NCI-H69 (cell line): ENCODE measurements at places on chromosomes 12 and 14.

- no peak for DNase-seq
Observed at GRCh38 chr12:31687101-31687527, 27.6 kb downstream of the ETFBKMT start.

DNA sequence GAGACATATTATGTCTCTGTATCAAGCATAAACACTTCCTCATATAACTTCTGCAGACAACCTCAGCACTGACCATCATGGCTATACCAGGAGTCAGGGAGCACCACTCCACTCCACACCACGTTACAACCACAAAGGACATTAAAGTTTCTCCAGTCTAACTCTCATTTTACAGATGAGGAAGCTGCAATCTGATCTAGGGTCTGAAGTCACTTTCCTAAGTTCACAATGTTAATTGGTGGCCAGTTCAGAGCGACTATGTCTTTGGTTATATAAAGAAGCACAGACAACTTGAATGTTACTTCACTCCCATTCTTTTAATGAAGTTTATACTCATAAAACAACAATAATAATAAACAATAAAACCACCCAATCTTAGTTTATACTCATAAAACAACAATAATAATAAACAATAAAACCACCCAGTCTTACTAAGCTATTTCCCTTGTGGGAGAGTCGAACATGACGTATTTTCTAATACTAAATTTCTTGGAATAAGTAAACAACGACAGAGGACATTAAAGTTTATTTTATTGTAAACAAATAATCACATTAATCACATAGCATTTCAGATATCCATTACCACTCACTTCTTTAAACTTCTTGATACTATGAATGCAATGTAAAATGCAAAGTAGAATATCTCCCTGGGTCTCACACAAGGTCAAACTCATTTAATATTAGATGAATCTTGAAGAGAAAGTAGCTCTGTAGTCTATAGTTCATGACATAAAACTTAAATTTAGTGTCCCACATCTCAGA, 72.4 kb upstream of the SSTR1 start:
- DNase-seq: no peak

DNA sequence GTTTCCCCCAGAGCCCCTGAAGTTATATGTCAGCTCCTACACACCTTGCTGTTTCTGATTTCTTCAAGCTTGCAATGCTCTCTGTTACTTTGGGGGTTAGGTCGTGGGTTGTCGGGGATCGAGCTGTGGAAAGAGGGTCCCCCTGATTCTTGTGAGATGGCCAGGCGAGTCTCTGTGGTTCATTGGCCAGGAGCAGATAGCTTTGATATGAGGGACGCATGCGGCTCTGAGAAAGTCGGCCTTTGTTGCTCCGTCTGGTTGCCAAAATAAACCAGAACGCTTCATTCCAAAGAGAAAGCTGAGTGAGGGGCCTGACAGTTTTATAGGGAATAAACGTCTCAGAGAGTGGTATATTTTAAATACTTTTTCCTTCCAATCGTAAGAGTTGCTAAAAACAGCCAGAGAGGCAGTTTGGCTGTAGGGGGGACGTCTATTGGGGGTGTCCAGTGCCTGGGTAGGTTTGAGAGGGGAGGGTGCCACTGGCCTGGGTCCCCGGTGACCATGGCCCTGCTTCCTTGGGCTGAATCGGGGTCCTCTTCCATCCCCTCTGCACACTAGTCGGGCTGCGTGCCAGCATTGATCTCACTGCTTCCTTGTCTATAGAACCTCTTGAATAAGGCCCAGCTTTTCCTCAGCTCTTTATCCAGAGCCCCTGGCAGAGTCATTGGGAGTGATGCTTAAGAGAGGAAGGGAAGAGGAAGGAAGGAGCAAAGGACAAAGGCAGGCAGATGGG, 18.9 kb downstream of the CCND2 start:
- DNase-seq: no peak

- peak; percentile 23 for DNase-seq
Observed at GRCh38 chr14:93056166-93056839, 59.4 kb downstream of the ITPK1 start.

DNA sequence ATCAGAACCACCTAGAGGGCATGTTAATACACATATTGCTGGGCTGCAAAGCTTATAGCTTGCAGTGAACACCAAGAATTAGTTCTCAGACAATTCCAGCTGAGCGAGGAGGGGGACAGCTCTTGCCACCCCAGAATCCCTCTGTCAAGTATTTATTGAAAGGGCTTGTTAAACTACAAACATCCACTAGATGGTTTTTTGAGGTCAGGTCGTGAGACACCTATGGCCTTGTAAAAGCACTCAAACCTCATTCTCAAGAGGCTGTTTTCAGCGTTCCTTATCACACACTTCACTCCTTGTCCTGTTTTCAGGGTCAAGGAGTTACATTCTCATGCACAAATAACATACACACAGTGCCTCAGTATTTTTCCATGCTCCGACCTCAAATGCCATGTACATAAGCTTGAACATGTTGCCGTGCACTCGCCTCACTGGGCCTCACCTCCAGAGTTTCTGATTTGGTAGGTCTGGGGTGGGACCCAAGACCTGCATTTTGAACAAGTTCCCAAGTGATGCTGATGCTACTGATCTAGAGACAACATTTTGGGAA, 98.8 kb upstream of the PTPRR start:
- DNase-seq: no peak

- DNase-seq: peak; percentile 75
Observed at GRCh38 chr12:89949457-89950195, 241.0 kb upstream of the ATP2B1 start.

GRCh38 chr14:54889919-54890318, 12.7 kb downstream of the GCH1 start:
- DNase-seq: no peak

DNA sequence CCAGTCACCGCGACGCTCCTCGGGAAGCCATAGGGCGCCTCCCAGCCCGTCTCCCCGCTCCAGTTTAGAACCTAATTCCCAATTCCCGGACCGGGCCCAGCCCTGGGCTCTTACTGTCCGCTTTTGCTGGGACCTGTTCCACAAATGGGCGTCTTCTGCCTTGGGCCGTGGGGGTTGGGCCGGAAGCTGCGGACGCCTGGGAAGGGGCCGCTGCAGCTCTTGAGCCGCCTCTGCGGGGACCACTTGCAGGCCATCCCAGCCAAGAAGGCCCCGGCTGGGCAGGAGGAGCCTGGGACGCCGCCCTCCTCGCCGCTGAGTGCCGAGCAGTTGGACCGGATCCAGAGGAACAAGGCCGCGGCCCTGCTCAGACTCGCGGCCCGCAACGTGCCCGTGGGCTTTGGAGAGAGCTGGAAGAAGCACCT, 797 bp downstream of the UNG start:
- no peak for DNase-seq

DNA sequence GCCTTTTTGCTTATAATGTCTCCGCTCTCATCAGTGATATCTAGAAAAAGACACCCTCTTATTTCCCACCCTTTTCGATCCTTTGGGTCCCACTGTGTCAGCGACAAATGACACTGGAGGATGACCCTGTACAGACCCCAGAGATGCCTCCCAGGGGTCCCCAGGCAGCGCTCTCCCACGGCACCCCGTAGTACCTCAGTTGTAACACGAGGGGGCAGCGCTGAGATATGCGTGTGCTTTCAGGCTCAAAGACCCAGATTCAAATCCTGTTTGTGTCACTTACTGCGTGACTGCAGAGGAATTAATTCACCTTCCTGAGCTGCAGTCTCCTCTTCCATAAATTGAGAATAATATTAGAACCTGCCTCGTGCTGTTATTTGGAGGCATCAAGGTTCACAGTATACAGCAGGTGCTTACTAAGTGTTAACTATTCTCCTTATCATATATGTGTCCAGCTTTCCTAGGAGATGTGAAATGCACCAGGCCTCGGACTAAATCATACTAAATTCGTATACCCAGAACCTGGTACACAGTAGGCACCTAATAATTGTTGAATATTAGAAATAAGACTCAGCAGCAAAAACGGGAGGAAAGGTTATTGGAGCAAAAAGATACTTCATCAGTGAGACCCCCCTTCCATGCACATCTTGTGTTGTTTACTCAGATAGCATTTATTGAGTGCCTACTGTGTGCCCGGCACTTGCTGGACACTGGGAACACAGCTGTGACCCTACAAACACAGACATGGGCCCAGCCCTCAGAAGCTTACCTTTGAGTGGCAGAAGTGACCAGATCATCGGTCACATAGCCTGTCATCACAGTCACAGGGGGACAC, 99.9 kb downstream of the PHETA1 start:
- peak; percentile 62 for DNase-seq

DNA sequence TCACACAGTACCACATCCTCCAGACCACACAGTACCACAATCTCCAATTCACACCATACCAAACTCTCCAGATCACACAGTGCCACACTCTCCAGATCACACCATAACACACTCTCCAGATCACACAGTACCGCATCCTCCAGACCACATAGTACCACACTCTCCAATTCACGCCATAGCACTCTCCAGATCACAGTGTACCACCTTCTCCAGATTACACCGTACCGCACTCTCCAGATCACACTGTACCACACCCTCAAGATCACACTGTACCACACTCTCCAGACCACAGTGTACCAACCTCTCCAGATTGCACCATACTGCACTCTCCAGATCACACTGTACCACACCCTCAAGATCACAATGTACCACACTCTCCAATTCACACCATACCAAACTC, 184.9 kb downstream of the NTF3 start:
- no peak for DNase-seq

DNA sequence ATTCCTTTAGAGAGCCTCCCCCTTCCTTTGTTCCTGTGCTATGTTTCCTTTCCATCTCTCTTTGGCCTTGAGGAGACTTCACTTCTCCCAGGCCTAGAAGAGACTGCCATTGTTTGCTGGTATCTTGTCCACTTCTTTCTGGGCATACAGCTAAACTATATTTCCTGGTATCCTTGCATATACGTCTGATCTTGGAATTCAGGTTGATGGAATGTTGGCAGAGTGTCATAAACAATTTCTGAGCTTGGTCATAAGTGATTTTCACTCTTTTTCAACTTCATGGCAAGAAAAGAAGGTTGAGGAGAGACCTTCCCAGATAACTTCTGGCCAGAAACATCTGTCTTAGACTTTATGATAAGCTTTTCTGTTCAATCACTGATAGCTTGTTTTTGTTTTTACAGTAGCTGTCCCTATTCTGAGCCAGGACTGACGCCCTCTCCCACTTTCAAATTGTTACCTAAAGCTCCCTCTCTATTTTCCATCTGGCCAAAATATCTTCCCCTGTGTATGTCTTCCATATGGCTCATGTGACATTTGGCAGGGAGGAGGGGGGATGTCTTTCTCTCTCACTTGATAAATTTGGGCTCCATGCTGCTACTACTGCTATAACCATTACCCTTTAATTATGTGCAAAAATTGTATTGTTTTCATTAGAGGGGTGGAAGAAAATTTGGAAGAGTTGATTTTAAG, 457.0 kb downstream of the ADAMTS20 start:
- DNase-seq: peak; percentile 70

DNA sequence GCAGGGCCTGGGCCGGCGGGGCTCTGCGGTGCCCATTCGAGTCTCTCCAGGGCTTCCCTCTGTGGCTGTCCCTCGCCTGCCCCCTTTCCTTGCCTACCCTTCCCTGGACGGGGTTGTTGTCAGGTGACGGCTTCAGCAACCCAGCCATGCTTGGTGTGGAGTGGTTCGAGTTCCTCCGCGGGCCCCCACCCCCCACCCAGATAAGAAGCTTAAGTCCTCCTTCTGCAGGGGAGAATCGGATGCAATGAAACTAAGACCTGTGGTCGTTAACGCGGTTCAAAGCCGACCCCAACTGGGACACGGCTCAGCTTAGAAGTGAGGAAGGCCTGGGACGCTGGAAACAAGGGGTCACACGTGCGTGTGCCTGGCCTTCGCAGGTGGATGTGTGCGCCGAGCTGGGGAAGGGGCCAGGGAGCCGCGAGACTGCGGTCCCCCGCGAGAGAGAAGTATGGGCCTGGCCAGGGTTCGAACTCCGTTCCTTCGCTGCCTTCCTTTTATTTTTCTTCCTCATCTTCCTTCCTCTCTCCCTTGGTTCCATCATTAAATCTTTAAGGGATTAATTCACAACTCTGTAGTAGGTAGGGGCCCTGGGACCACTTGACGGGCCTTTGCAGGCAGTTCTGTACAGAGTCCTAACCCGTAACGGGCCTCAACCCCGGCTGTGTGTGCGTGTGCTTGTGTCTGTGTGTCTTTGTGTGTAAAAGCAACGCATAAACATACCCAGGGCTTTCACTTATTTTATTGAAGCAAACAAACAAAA, 3.5 kb downstream of the TTC6 start:
- DNase-seq: peak; percentile 79

DNA sequence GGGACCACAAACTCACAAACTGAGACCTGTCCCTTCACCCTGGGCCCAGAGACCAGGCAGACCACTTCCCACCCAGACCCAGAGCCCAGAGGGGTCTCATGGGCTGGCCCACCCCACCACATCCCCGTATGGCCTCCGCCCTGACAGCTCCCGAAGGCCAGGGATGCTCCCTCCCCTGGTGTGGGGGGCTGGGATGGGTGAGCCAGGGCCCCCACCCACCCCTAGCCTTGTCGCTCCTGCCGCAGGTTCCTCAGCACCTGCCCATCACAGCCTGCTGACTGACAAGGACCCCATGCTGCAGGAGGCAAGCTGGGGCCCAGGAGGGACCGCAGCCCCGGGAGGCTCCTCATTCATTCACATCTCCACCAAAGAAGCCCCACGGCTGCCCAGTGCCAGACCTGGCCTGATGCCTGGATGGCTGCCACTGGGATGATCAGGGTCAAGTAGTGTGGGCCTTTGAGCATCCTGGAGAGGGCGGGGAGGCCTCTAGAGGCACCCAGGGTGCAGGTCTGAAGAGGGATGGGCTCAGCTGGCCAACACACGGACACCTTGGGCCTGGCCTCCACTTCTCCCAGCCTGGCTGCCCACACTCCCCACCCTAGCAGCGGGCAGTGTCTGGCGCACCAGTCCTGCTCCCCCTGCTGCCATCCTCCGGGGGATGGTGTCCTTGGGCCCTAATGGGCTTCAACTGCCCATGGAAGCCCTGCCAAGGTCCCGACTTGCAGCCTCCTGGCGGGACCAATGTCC, 24.7 kb upstream of the GPR132 start:
- no peak for DNase-seq
